ENCODE measurements at places on chromosomes 7 and 10. TPM values are rescaled to one million over a fixed set of nuclear protein-coding genes. Genes with fewer than 3 reads are reported as not detected.

DNA sequence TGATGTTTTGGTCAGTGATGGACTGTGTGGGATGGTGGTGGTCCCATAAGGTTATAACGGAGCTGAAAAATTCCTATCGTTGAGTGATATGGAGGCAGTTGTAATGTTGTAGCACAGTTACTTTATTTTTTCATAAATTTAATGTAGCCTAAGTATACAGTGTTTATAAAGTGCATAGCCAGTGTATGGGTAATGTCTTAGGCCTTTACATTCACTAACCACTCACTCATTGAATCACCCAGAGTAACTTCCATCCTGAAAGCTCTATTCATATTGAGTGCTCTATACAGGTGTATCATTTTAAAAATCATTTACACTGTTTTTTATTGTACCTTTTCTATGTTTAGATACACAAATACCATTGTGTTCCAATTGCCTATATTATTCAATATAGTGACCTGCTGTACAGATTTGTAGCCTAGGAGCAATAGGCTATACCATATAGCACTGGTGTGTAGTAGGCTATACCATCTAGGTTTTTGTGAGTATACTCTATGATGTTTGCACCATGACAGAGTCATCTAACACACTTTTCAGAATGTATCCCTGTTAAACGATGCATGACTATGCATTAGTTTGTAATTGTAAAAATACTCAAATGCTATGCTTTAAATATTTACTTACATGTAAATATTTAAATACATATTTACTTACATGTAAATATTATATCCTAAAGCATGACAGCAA lies 21.0 kb downstream of the PDCD4 start:
- DNase-seq: no peak

GRCh38 chr10:59093461-59093860 lies 83.0 kb upstream of the PHYHIPL start:
- no peak for DNase-seq

- DNase-seq: no peak
These were observed 141.3 kb upstream of the TMEM106B start for GRCh38 chr7:12069757-12070156.

DNA sequence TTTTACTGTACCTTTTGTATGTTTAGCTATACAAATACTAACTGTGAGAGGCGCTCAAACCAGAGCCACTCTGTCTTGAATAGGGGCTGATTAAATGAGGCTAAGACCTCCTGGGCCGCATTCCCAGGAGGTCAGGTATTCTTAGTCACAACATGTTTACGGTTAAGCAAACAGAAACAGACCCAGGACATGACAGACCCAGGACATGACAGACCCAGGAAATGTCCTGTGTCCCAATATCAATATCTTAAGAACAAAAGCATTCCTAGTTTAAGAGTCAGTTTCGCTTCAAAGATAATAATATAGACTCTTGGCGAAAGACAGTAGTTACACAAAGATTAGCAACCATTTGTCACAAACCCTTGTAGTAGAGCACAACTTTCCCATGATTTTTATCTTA lies 304.5 kb downstream of the CCSER2 start:
- DNase-seq: no peak

- peak; percentile 63 for DNase-seq
These were observed 93.7 kb downstream of the SEMA3A start for GRCh38 chr7:84100866-84101265.

DNA sequence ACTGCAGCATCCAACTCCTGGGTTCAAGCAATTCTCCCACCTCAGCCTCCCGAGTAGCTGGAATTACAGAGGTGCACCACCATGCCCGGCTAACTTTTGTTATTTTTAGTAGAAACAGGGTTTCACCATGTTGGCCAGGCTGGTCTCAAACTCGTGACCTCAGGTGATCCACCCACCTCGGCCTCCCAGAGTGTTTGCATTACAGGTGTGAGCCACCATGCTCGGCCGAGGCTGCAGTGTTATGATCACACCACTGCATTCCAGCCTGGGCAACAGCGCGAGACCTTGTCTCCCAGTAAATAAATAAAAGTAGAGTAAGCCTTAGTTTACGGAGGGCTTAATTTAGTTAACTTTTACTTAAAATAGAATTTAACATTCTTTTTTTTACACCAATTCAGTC lies 23.7 kb upstream of the IGF2BP3 start:
- no peak for DNase-seq

- DNase-seq: peak; percentile 87
These were observed at the start of gene CDK6 for GRCh38 chr7:92836489-92836999. CDK6 (minus strand) TSS chr7:92836573; CDS start chr7:92833323, 3,250 bp downstream.

DNA sequence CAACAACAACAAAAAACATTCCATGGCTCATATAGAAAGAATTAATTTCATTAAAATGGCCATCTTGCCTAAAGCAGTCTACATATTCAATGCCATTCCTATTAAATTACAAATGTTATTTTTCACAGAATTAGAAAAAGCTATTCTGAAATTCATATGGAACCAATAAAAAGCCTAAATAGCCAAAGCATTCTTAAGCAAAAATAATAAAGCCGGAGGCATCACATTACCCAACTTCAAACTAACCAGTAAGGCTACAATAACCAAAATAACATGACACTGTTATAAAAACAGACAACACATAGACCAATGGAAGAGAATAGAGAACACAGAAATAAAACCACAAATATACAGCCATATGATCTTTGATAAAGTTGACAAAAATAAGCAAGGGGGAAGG lies 330.4 kb downstream of the KIF20B start:
- DNase-seq: no peak

GRCh38 chr7:69768986-69769595 lies 170.8 kb downstream of the AUTS2 start:
- DNase-seq: no peak

GRCh38 chr10:49010295-49010694 lies 70.7 kb upstream of the LRRC18 start:
- no peak for DNase-seq

DNA sequence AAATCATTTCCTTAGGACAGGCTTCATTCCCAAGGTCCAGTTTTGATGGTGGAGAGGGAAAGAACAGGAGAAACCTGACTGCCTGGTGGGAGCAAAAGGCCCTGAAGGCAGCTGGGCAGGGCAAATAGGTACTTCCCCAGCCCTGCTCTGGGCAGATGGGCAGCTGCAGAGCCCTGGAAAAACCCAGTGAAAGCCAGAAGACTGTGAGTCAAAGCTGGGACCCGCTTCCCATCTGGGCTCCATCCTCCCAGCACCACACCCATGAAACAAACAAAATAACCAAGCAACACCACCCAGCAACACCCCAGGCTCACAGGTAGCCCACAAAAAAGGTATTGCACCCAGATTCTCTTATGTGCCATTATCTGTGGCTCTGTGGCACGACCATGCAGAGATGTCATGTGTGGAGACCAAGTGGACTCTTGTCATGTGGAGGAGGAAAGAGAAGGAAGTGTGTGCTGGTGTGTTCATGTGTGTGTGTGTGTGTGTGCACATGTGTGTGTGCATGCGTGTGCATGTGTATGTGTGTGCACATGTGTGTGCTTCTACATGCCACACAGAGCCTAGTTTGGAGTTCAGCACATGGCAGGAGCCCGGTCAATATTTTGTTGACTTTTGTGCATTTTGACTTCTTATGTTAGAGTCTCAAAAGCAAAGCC lies 9.8 kb downstream of the CLRN3 start:
- no peak for DNase-seq

- DNase-seq: no peak
These were observed 17.0 kb downstream of the CUBN start for GRCh38 chr10:17112566-17112965.

GRCh38 chr7:32583791-32584190 lies 88.5 kb downstream of the AVL9 start:
- DNase-seq: peak; percentile 20

- DNase-seq: no peak
These were observed 776.4 kb upstream of the AUTS2 start for GRCh38 chr7:68821846-68822245.

GRCh38 chr7:37287131-37287855 lies 161.4 kb downstream of the ELMO1 start:
- no peak for DNase-seq

- DNase-seq: no peak
These were observed 463.2 kb downstream of the GALNT17 start for GRCh38 chr7:71595176-71595575.

DNA sequence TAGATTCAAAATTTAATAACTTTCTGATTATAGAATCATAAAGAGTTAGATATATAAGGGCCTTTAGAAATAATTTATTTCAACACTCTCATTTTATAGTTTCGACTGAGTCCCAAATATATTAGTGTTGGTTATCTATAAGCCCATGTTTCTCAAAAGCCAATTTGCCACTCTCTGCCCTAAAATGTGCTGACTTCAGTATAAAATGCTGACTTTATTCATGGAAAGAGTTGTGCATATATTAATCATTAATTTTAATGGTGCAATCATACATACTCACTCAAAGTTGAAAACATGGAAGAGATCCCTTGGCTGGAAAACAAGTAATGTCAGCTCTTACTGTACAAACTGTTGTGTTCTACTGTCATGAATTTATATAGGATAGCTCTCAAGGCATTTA lies 19.4 kb downstream of the ZWINT start:
- no peak for DNase-seq

DNA sequence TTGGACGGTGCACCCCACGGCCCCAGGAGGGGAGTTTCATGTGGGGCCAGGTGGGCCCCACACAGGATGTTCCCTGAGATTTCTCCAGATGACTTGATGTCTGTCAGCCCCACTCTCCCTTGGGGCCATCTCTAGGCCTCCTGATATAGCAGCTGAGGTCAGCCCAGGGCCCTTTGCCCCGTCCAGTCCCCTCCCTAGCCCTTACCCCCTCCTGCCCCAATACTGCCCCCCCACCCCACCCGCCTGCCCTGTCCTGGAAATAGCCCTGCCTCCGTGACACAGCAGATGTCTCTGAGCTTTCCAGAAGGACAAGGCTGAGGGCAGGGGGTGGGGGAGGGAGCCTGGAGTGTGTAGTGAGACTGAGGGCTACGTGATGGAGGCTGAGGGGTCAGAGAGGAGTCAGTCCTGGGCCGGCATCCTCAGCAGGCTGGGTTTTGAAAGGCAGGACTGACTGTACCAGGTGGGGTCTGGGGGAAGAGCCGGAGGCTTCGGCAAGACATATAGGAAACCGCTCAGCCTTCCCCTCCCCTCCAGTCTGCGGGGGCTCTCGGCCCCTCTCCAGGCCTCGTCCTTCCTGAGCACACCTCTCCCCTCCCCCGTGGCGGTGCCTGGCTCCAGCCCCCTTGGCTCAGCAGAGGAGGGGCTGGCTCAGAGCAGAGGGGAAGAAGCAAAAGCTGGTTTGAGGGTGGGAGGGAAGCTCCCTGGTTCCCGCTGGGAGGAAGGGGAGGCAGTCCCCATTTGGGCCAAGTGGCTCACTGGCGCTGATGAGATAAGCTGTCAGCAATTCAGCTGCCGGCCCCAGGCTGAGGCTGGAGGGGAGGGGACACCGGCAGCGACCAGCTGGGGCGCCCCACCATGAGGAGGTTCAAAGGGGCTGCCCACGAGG lies 2.0 kb downstream of the FLNC start:
- DNase-seq: peak; percentile 63

DNA sequence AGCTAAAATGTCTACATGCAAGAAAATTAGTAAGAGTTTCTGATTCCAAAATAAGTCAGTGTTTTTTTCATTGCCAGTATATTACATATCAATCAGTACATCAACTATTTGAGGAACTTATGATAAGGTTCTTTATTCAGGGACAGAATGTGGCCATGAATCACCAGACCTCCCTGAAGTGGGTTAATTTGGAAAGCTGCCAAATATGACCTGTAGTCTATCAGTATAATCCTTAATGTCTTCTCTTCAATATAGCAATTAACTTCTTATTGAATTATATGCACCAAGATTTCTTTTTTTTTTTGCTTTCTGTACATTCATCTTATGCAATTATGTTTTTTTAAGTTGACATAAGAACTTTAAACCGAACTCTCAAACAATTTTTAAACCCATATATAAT lies 714.5 kb upstream of the POT1 start:
- no peak for DNase-seq

GRCh38 chr7:115356139-115356746 lies 434.3 kb downstream of the MDFIC start:
- DNase-seq: peak; percentile 64

Gene EEPD1
- 5.2 TPM for total RNA-seq

Gene ANKRD61
- not detected for total RNA-seq

Gene LBX1
- not detected for total RNA-seq
